ENCODE measurements at places on chromosomes 3 and 15. TPM values are rescaled to one million over a fixed set of nuclear protein-coding genes. Genes with fewer than 3 reads are reported as not detected.

DNA sequence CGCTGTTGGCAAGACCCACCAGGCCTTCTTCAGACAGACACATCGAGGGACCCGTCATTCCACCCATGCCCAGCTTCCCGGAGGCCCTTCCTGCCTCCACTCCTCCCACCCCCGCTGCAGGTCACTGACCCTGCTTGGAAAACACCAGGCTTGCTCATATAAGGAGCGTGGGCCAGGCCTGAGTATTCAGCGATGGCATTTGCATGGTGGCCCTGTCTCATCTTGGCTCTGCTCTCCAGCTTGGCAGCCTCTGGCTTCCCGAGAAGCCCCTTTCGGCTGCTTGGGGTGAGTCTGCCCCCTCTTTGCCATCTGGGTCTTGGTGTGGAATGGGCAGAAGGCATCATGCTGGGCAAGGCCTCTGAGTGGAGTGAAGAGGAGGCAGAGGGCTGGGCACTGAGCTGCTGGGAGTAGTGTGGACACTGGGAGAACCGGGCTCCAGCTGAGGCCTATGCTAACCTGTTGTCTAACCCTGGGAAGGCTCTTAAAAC, at the start of gene ITIH3:
TSS of gene ITIH3 (plus strand) at position 185 of the 488 bp plus-strand sequence. CDS start at position 193, 8 bp downstream.
- DNase-seq: no peak

DNA sequence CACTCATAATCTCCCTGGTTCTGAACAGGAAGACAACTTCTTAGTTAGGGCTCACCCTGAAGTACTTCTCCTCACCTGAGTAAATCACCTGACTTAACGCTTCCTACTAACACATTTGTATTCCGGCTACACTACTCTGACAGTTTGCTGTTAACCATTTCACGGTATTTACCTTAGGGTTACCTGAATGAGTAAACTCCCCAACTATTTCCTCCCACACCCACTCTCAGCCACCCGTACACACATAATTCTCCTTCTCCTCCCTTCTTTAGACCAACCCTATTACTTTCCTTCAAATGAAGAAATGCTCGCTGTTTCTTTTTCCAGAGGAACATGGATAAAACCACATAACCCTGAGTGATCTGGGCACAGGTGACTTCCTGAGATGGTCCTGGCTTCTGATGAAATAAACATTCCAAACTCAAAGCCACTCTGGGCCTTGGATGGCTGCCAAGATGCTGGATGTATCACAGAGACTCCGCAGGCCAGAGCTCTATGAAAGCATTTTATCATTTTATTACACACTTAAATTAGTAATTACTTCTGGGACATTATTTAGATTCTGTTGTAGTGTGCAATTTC, 183.6 kb upstream of the ATP11B start:
- peak; percentile 33 for DNase-seq

GRCh38 chr3:168094877-168095610, 680 bp downstream of the GOLIM4 start:
- peak; percentile 67 for DNase-seq

DNA sequence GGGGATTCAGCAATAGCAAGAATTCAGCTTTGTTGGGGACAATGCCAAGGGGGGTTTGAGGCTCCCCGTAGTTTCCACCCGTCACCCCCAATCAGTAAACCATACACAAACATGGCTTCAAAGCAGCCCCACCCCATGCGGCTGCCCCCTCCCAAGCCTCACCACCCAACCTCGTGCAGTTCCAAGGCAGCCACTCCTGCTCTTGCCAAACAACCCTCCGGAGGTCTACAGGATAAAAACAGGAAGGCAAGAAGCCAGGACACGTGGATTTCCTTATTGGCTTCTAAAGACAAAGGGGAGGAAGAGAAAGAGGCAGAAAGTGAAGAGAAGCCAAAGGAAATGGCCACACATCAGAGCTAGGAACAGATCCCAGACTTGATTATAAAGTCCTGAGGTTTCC, 121.1 kb downstream of the SHQ1 start:
- peak; percentile 63 for DNase-seq

- DNase-seq: no peak
Measured at GRCh38 chr3:174873832-174874657, 14.9 kb downstream of the NAALADL2 start.

GRCh38 chr3:23319366-23320312, 116.5 kb downstream of the UBE2E2 start:
- DNase-seq: no peak

GRCh38 chr3:195461594-195462307, 18.9 kb upstream of the ACAP2 start:
- DNase-seq: peak; percentile 57

GRCh38 chr3:106058475-106058874, 189.7 kb upstream of the CBLB start:
- no peak for DNase-seq

GRCh38 chr15:59940928-59941327, 63.2 kb upstream of the FOXB1 start:
- DNase-seq: no peak

- peak; percentile 13 for DNase-seq
Measured at GRCh38 chr15:62164014-62164395, 1.1 kb downstream of the C2CD4B start.

GRCh38 chr3:12139111-12139511, 19.6 kb downstream of the TIMP4 start:
- DNase-seq: peak; percentile 74

DNA sequence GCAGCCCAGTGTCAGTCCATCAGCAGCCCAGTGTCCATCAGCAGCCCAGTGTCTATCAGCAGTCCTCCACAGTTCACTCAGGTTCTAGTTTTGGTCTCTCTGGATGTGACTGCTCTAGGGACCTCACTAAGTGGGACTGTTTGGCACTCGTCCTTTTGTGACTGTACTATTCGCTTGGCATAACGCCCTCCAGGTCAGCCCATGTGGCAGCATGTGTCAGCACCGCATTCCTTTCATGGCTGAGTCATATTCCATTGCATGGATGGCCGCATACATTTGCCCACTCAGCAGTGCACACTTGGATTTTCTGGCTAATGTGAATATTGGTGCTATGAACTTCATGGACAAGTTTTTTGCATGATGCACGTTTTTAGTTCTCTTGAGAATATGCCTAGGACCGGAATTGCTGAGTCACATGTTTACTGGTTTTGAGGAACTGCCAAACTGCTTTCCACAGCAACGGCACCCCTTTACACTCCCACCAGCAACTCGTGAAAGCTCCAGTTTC, 16.4 kb downstream of the CHST13 start:
- DNase-seq: peak; percentile 35

GRCh38 chr3:181567311-181568075, 144.2 kb upstream of the SOX2 start:
- no peak for DNase-seq

- no peak for DNase-seq
Measured at GRCh38 chr15:101055411-101055810, 136.3 kb downstream of the LRRK1 start.

DNA sequence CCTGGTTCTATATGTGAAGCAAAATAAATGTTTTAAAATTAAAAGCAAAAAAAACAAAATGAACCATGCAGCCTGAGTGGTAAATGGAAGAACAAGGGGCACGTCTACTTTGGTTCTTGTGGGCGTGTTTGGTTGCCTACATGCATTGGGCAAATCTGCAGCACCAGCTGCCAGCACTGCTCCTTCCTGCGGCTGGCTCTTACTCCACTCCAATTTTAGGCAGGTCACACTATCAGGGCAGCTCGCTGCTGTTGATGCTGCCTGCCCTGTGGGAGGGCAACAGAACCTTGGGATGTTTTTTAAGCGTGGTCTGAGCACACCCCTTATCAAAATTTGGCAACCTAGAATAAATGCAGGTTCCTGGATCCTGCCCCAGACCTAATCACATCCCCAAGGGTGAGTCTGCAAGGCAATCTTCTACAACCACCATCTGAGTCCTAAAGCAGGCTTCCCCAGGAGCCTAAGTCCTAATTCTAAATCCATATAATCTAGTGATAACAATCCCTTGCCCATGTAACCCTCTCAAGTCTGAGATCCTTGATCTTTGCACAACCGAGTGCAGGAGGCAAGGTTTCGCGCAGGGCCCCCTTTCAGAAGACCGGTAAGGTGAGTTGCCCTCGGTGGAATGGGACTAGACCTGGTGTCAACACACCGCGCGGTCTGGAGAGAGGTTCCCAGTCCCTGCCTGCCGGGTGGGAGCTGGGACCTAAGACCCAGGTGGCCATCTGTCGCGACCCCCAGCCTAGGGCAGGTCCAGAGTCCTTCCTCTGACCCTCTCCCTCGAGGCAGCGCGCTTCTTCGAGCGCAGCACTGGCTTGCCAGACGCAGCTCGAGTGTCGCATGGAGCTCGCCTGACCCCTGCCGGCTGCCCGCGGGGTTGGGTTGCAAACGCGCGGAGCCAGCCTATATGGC, 15.9 kb downstream of the IVD start:
- peak; percentile 86 for DNase-seq

DNA sequence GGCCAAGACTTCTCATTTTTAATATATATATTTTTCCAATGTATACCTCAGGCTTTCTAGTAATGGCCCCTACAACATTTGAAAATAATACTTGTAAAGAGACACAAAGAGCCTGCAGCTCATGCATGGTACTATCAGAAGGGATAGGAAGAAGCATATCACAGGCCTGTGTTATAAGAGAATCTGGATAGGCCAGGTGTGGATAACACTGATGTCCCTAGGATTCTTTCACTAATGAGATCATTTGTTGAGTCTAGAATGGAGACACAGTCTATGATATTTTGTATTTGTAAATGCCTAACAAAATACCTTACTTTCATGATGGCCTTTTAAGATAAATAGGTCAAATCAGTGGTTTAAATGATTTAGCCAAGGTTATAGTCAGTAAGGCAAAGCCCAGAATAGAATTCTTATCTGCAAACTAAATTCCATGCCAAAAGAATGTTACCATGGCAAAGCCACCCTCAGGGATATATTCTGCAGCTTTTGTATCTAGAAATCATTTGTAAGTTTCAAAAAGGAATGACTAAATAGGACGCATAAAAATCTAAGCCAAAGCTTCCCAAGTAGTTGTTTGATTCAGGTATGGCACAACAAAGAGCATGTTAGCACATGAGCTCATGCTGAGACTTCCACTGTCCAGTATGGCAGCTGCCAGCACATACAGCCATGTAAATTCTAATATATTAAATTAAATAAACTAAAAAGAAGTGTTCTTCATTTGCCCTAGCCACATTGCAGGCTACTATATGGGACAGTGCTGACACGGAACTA, 10.0 kb downstream of the DCP1A start:
- no peak for DNase-seq

DNA sequence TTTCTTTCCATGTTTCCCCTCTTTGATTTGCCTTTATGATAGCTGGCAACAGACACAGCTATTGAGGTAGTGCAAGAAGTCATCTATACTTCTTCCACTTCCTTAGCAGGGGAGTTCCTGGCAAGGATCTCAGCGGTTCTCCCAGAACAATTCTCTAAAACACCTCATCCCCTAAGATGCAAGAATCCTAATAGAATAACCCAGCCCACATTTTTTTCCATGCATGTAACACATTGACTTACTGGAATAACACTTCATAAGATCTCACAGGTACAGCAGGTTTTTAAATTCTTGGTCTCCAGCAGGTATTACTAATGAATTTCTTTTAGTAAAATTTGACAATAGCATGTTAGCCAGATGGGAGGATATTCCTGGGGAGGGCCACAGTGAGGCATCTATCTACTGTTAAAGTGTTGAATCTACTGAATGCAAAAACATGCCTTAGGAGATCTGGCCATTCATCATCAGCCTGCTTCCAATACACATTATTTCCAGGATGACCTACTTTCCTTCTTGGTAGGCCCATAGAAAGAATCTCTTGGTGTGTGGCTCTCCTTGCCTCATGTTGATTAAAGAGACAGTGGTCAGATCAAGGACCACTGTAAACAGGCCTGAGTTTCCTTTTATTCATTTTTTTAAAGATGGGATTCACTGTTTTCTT, 78.5 kb downstream of the RAD18 start:
- DNase-seq: no peak

GRCh38 chr15:75230551-75231371, 27.4 kb upstream of the GOLGA6C start:
- no peak for DNase-seq

DNA sequence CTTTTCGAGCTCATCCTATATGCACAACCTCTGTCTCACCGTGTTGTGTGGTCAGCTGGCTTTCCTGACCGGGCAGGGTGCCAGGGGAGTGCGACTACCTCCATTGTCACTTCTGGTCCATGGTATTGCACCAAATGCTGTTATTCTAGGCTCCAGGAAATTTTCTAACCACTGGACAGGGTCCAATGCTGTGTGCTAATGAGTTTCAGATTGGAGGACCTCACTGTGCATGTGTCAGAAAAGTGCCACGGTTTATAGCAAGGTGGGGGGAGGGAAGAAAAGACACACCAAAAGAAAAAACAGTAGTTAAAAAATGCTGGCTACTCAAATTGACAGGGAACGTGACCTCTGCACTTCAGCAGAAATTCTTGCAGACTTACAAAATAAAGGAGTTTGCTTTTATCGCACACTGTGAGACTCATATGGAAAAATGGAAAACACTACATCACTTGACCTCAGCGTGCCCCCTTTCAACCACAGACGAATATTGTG, 480.1 kb downstream of the FOXP1 start:
- DNase-seq: peak; percentile 62

- DNase-seq: no peak
Measured at GRCh38 chr15:78564743-78565096, 600 bp upstream of the CHRNA5 start.

DNA sequence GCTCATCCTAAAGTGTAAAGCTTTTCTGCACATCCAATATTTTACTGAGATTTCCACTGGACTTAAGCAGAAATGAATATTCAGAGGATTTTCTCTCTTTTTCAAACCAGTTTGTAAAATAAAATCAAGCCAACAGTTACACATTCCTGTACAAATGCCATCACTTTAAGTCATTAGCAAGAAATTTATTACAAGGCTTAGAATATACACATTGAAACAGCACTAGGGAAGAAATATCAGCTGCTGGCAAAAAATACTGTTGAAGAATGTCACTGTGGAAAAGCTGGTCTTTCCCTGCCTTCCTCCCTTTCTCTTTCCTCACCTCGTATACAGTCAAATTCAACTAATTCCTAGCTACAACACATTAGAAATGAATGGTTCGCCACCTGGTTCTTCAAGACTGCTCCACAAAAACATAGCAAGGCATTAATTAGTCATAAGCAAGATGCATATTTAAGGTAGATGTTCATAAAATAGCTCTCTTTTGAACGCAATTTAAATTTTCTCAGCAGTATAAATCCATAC, 21.3 kb downstream of the PLOD2 start:
- DNase-seq: no peak

GRCh38 chr3:129632556-129632955, 26.1 kb upstream of the PLXND1 start:
- DNase-seq: no peak

GRCh38 chr15:56978898-56979662, 60.6 kb downstream of the TCF12 start:
- no peak for DNase-seq

Gene SLMAP
- 133 TPM for total RNA-seq

Gene P2RY14
- total RNA-seq: 2.9 TPM

Gene MKRN2OS
- total RNA-seq: not detected

Gene GOLGA8A
- 44.2 TPM for total RNA-seq

Gene CCR4
- total RNA-seq: not detected

Gene FRMD4B
- 44.4 TPM for total RNA-seq
